Stimulated activated CD8-positive, alpha-beta memory T cell treated with anti-CD3 and anti-CD28 coated beads, Interleukin-4, amount 100 ng/mL, for 1 hour (primary cell): ENCODE measurements at places on chromosomes 1 and 21.

DNA sequence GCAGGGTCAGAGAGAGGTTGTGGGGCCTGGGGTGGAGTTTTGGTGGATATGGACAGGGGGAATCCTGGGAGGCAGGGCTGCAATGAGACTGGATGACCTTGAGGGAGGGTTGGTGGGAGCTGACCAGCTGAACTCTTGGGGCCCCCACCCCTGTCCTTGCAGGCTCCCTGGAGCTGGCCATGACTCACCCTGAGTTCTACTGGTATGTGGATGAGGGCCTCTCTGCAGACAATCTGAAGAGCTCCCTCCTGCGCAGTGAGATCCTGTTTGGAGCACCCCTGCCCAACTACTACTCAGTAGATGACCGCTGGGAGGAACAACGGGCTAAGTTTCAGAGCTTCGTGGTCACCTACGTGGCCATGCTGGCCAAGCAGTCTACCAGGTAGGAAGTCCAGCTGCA, 23.6 kb downstream of the DISP3 start:
- no peak for DNase-seq

GRCh38 chr21:25039461-25040380, 567.6 kb downstream of the MRPL39 start:
- DNase-seq = no peak

DNA sequence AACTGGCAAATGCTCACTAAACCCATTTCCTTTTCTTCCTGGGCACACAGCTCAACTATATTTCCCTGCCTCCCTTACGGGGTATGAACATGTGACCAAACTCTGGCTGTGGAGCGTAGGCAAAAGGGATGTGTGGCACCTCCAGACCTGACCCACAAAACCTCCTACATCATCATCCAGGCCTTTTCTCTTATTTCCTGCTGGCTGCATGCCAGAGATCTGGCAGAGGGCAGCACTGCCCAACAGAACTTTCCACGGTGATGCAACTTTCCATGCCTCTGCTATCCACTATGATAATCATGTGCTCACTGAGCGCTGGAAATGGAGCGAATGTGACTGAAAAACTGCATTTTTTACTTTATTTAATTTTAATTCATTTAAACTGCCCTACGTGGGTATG, 99.6 kb upstream of the CACNA1E start:
- DNase-seq = no peak

DNA sequence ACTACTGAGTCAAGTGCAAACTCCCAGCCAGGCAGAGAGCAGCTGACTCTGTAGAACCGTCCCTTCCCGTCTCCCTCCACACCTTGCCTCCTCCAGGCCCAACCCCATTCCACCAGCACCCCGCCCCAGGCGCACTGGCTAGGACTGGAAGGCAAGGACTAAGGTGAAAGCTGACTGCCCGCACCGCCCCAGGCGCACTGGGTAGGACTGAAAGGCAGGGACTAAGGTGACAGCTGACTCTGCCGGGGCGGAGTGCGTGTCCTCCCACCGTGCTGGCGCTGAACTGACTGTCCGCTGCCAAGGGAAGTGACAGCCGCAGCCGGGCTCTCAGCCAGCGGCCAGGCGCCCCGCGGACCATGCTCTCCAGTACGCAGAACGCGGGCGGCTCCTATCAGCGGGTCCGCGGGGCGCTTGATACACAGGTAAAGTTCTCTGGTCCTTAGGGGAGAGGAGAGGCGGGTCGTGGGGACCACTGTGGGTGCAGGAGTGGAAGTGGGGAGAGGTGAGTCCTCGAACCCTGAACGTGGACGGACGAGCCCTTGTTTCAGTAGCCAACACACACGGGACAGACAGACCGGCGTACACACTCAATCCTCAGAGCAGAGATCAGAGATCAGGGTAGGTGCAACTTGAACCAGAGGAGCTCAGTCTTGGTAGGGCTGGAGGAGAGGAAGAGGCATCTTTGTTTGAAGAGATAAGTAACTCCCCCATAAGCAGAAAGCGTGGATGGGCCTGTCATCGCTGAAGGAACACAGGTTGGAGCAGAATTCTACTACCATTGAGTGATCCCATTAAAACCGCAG, 58.0 kb downstream of the RBM11 start:
- no peak for DNase-seq

DNA sequence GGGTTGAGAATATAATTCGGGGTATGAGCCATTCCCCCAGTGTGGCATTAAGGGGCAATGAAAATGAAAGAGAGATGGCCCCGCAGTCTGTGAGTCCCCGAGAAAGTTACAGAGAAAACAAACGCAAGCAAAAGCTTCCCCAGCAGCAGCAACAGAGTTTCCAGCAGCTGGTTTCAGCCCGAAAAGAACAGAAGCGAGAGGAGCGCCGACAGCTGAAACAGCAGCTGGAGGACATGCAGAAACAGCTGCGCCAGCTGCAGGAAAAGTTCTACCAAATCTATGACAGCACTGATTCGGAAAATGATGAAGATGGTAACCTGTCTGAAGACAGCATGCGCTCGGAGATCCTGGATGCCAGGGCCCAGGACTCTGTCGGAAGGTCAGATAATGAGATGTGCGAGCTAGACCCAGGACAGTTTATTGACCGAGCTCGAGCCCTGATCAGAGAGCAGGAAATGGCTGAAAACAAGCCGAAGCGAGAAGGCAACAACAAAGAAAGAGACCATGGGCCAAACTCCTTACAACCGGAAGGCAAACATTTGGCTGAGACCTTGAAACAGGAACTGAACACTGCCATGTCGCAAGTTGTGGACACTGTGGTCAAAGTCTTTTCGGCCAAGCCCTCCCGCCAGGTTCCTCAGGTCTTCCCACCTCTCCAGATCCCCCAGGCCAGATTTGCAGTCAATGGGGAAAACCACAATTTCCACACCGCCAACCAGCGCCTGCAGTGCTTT, 9.4 kb downstream of the PROX1 start:
- DNase-seq = no peak

- no peak for DNase-seq
Measured at GRCh38 chr1:6499296-6499695, 7.8 kb upstream of the PLEKHG5 start.

DNA sequence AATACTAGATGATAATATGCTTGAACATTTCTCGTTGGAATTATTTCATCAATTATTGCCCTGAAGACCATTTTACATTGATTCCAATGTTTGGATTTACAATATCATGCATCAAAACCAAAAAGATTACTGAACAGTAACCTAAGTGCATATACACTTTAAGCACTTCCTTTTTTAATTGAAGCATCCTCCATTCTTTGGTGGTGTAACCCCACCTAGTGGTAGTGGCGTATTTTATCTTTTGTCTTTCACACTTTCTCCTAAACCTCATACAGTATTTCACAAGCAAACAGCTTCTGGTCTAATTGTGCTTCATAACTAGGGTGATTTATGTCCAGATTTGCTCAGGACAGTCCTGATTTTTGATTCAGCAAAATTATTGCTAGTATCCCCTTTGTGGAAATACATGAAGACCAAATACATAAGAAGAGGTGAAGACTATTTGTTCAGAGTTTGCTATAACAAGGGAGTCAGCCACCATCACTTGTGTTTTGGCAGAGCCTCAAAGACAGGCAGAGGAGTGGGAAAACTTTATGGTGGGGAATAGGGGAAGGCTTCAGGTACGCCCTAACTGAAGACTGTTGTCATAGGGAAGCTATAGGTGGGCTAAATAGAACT, 3.4 kb upstream of the NVL start:
- no peak for DNase-seq

DNA sequence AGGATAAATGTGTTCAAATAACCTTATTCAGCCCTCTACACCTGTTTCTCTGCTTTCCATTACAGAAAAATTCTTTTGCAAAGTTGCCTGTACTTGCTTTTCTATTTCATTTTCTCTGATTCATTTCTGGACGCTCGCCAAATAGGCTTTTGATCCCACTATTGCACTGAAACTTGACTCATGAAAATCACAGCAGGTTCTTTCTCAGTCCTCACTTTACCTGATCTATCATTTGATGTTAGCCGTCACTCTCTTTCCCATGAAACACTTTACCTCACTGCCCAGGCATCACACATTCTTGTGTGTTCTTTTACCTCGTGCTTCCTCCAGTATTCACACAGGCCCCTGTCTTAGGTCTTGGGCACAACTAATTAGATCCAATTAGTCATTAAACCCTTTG, 26.2 kb downstream of the HSPA13 start:
- no peak for DNase-seq

GRCh38 chr1:63756839-63757238, 17.0 kb upstream of the ROR1 start:
- no peak for DNase-seq

DNA sequence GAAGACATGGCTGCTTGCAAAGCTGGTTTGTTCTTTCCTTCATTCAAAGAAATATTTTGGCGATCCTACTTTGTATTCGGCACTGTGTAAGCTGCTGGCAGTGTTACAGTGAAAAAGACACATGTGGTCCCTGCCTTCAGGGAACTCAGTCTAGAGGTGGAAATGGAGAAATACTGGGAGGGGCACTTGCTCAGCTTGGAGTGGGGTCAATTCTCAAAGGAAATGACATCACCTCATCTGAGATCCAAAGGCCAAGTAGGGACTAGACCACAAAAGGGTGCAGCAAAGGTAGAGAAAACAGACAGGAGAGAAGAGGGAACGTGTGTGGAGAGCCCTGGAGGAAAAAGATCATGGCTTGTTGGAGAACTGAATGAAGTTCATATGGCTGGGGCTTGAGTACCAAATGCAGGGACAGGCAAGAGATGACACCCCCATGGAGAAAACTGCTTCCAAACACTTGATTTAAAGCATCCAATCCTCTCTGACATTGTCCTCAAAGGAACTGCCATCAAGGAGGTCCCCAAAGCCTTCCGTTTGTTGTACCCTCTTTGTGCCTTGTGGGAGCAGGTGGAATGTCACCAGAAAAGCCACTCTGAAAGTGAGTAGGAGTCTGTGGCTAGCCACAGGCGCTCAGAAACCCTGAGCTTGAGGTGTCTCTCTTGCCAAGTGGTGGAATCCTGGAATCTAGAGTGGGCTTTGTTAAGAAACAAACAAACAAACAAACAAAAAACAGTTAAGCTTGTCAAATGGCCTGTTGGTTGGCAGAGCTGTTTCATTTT, 48.3 kb upstream of the TDRD10 start:
- DNase-seq = no peak

GRCh38 chr21:26471099-26471471, 102.0 kb downstream of the CYYR1 start:
- no peak for DNase-seq

- DNase-seq = no peak
Measured at GRCh38 chr1:215290018-215290417, 207.5 kb downstream of the KCNK2 start.

GRCh38 chr1:219701476-219701875, 88.6 kb upstream of the ZC3H11B start:
- no peak for DNase-seq

GRCh38 chr1:213296558-213296957, 245.5 kb downstream of the RPS6KC1 start:
- no peak for DNase-seq

GRCh38 chr1:35030756-35031446, 844 bp downstream of the ZMYM6 start:
- peak; percentile 6 for DNase-seq

DNA sequence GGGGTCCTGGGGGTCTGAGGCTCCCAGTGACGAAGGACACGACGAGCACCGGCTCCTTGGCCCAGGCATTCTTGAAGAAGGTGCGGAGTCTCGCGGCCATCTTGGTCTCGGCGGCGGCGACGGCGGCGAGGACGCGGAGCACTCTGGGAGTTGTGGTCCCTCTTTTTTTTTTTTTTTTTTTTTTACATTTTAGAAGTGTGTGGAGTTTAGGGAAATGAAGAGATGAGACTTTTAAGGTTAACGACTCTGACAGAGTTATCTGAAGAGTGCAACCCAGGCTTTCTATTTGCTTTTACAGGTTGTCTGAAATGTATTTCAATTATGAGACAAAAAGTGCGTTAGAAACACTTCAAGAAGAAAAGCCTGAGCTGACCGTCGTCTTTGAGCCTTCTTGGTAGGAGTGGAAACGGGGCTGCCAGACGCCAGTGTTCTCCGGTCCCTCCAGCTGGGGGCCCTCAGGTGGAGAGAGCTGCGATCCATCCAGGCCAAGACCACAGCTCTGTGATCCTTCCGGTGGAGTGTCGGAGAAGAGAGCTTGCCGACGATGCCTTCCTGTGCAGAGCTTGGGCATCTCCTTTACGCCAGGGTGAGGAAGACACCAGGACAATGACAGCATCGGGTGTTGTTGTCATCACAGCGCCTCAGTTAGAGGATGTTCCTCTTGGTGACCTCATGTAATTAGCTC, 9.7 kb downstream of the OR2B11 start:
- DNase-seq = peak; percentile 4
